Glomerular endothelial cell (primary cell): ENCODE measurements at places on chromosomes 7 and 10. TPM values are rescaled to one million over a fixed set of nuclear protein-coding genes. Genes with fewer than 3 reads are reported as not detected.

DNA sequence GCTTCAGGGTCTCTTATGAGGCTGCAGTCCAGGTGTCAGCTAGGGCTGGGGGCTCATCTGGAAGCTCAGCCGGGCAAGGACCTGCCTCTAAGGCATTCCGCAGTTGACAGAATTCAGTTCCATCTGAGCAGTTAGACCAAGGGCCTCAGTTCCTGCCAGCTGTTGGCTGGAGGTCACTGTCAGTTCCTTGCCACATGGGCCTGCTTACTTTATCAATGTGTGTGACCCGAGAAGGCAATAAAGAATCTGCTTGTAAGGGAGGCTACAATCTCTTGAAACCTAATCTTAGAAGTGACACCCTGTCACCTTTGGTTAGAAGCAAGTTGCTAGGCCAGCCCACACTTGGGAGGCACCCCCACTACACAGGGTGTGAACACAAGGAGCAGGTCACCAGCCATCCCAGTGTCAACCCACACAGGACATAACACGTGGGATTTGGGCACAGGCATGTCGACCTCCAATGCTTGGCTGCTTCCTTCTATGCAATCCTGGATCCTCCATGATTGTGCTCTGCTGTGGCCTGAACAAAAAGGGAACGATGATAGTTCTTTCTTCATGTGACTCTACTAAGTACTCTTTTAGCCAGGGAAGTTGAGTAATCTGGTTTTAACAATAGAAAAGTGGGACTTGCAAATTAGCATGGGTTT, 41.8 kb downstream of the MTURN start:
- no peak for DNase-seq

DNA sequence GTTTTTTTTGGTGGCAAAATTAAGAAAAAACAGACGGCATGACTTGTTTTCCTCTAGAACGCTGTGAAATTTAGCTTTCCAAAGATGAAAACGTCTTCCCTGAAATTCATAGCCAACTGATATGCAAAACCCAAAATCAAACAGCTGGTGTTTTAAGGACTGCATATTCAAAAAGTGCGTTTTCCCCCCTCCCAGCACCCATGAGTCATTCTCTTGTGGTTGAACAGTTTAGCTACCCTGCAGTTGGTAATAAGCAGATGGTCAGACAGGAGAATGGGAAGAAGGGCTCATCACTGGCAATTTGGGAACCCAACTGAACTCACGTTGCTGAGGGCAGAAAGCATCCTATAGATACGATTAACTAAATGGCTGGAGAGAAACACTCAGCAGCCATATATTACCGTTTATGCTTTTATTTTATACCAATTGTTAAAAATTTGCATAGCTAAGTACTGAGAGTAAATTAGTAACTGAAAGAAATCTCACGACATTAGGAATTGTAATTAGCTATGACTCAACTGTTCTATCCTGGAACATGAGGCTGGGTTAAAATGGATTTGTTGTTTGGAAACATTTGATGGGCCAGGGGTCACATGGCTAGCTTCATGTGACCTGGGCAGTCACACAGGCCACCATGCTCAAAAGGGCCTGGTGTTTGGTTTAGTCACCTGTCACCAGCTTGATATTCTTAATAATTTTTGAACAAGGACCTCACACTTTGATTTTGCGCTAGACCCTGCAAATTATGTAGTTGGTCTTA, 343.1 kb downstream of the PHTF2 start:
- no peak for DNase-seq

GRCh38 chr7:29277436-29278215, 83.1 kb downstream of the CHN2 start:
- no peak for DNase-seq

- DNase-seq: no peak
Measured at GRCh38 chr10:79507440-79508167, 4.7 kb upstream of the EIF5AL1 start.

GRCh38 chr10:128812000-128812399, 655.0 kb upstream of the MGMT start:
- DNase-seq: no peak

GRCh38 chr7:70587739-70588138, 544.2 kb upstream of the GALNT17 start:
- no peak for DNase-seq

GRCh38 chr7:50415844-50416364, 34.2 kb downstream of the FIGNL1 start:
- no peak for DNase-seq

- no peak for DNase-seq
Measured at GRCh38 chr7:55475855-55476803, 96.2 kb downstream of the VOPP1 start.

DNA sequence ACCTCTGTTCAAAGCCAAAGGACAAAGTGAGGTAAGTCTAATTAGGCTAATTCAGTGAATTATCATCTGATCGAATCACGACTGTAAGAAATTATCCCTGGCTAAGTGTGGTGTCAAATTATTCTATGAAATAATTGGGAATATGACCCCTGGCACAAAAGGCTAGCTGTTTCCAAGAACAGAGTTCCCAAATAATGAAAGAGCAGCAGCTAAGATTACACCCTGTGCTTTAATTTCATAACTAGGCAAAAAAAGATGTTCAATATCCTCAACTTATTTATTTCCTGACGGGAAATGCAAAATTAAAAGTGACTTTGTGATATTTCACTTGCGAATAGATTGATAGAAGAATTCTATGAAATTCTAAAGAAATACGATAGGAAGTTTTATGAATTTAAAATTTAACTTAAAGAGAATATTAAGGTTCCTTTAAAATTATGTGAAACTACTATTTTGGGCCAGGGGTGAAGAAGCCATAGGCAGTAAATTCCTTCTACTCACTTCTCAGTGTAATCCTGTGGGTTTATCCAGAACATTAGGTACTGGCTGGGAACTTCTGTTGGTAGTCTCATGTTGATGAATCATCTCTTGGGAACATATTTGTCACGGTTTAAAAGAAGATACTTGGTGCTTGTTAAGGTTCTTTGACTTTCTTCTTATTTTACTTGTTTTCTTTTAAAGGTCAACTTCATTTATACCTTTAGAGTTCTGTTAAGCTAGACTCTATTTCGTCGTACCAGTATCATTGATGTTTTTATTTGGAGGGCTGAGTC, 148.5 kb downstream of the POLR1F start:
- DNase-seq: no peak

- DNase-seq: no peak
Measured at GRCh38 chr7:36928718-36929117, 204.4 kb upstream of the AOAH start.

DNA sequence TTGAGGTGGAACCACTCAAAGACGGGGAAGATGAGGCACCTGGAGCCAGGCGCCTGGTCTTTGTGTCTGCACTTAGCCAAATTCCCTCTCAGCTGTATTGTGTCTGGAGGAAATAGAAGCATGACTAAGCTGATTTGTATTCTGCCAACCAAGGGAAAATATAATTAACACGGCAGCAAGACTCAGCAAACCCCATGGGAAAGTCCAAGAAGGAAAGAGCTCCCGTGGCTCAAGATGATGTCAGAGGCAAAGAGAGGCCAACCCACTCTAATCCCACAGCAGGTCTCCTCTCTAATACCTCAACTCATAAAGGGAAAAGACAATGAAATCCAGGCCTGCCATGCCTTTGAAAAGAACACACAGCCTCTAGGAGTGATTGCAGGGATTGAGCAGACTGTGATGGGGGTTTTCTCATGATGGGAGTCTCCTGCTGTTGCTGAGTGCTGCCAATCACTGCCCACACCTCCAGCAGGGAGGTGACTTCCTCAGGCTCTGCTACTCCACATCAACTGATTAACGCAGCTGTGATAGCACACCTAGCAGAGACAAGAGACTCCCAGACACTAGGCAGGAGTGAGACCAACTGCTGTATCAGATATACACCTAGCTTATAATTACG, 255.5 kb upstream of the C7orf33 start:
- no peak for DNase-seq

GRCh38 chr7:69674701-69675182, 76.5 kb downstream of the AUTS2 start:
- DNase-seq: no peak

DNA sequence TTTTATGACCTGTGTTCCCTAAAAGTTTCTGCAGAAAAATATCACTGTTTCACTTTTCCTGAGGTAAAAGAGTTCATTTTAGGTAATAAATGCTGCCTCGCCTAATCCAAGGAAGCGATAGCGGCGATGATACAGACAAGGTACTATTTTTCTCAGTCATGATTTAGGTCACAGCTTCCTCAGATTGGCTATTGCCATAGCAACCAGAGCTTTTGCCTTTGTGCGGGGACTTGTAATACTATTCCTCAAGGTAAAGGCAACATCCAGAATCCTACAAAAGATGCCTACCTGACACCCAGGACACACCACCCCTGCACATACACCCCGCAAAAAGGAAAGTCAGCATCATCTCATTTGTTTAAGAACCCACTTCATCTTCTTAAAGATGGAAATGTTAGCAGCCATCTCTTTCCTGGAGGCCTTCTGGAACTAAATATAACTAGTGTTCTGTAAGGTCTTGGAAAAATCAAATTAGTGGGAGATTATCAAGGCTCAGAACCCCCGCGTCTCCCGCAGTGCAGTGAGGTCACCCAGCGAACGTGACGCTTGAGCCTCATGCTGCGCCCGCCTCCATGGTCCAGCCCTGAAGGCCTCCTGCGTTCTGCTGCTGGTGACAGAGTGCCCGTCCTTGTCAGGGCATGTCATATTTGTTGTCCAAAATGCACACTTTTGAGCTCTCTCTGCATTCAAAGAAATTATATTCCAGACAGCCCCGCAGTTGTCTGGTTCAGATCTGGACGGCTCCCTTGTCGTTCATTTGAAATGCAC, 402.0 kb upstream of the RNF32 start:
- DNase-seq: no peak

The PRSS37 gene
- total RNA-seq: not detected in 2 replicates

The RAB19 gene
- total RNA-seq: not detected in 2 replicates

The SCIN gene
- total RNA-seq: 0.35 and 0.58 TPM in 2 replicates

The SFRP4 gene
- 0.39 TPM in 1 of 2 replicates, not detected in the other for total RNA-seq

The CYP2E1 gene
- total RNA-seq: 0.64 TPM in 1 of 2 replicates, not detected in the other

The COPG2 gene
- total RNA-seq: 14.3 and 19.6 TPM in 2 replicates

The PAPOLB gene
- not detected in 2 replicates for total RNA-seq

The FAM131B gene
- 0.53 and 1.6 TPM in 2 replicates for total RNA-seq

The EVX1 gene
- not detected in 2 replicates for total RNA-seq
